ENCODE measurements at places on chromosomes 7 and 10.

GRCh38 chr7:5777932-5778331, 3.5 kb downstream of the RNF216 start:
- peak; percentile 16 for DNase-seq

- DNase-seq: no peak
Observed at GRCh38 chr7:28361551-28361950, 50.8 kb upstream of the CREB5 start.

GRCh38 chr10:15339892-15340291, 31.2 kb downstream of the FAM171A1 start:
- no peak for DNase-seq

- DNase-seq: no peak
Observed at GRCh38 chr7:5470167-5470532, 46.5 kb upstream of the TNRC18 start.

DNA sequence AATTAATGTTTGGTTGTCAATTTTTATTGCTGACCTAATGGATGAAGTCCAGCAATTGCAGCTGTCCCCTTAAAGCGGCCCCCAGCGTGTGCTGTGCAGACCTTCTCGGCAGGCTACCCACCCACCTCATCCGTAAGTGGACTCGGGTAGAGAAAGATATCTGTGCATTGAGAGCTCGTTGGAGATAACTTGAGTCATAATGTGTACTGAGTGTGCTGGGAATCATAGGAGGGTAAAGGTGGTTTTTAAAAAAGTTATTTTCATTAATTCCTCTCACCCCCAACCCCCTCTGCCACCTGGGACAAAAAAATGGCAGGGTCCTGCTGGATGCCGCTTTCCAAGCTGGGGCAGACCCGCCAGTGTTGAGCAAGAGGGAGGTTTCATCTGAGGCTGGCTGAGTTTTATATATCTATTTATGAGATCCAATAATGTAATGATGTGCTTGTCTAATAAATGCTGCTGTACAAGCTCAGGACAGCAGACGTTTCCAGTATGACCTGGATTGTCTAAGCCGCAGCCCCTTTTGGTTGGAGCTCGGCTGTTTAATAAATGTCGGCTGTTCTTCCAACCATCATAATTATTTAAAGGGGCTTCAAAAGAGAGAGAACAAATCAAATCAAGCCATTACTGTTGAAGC, 119.1 kb downstream of the NKX6-2 start:
- DNase-seq: no peak

DNA sequence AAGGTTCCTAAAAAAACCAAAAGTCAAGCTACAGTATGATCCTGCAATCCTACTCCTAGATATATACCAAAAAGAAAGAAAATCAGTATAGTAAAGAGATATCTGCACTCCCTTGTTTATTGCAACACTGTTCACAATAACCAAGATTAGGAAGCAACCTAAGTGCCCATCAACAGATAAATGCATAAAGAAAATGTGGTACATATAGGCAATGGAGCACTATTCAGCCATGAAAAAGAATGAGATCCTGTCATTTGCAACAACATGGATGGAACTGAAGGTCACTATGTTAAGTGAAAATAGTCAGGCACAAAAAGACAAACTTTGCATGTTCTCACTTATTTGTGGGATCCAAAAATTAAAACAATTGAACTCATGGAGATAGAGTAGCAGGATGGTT, 1159.5 kb upstream of the AUTS2 start:
- no peak for DNase-seq

- no peak for DNase-seq
Observed at GRCh38 chr7:748446-748845, 21.4 kb upstream of the PRKAR1B start.

GRCh38 chr10:121921238-121921931, 6.4 kb downstream of the ATE1 start:
- no peak for DNase-seq

- DNase-seq: no peak
Observed at GRCh38 chr7:132677918-132678317, 101.6 kb upstream of the PLXNA4 start.

DNA sequence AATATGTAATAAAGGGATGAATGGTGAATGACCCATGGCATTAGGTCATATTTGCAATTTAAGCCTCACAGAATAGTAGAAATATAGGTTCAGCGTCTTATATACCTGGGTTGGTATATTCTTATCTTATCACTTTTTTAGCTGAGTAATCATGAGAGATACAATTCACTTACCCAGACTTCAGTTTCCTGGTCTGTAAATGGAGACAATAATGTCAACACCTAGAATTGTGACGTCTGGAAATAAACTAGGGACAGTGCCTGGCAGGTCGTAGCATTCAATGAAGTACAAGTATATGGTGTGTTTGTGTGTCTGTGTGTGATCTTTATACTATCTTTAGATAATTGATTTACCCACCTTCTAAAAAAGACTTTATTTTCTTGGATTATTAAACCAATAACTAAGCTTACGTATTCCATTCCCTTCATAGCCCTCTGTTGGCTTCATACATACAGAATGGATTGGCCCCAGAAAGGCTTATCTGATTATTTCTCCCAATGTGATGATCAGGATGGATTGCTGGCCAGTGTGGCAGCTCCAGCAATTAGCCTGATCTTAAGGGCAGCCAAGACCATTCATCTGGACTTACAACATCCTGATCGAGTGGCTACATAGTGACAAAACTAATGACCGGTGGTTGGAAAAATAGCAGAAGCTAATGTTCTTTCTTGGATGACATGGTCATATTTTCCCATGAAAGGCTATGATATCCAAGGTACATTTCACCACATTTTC, 121.2 kb upstream of the NPVF start:
- DNase-seq: no peak

DNA sequence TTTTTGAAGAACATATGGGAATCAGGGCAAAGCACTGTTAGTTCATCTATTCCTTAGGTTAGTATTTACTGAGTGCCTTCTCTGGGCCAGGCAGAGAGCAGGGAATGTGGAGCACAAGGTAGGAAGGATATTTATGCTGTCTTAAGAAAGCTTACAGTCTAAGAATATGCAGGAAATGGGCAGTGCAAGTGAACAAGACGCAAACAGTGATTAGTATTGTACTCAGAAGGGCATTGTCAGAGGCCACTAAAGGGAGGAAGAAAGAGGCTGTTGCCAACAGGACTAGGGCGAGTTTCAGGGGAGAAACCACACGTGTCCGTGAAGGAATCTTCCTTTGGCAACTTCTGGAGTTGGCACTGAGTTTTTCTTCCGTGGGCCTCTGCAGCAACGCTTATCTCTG, 552.8 kb upstream of the COBL start:
- no peak for DNase-seq

DNA sequence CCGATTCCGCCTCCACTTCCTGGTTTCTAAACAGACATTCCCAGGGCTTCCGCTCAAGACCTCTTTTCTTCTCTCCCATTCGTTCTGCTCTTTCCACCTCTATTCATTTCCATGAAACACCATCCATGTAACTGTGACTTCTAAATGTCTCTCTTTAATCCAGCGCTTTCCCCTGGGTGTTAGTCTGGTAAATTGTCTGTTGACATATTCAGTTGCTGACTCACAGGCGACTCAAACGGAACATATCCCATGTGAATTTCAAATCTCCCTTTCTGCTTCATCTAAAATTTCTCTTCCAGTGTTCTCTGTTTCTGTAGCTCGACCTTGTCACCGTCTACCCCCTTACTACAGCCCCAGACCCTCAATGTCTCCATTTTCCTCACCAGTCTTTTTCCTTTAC, 119.1 kb downstream of the PFKFB3 start:
- no peak for DNase-seq

- DNase-seq: no peak
Observed at GRCh38 chr7:155405399-155406318, 52.3 kb upstream of the EN2 start.

DNA sequence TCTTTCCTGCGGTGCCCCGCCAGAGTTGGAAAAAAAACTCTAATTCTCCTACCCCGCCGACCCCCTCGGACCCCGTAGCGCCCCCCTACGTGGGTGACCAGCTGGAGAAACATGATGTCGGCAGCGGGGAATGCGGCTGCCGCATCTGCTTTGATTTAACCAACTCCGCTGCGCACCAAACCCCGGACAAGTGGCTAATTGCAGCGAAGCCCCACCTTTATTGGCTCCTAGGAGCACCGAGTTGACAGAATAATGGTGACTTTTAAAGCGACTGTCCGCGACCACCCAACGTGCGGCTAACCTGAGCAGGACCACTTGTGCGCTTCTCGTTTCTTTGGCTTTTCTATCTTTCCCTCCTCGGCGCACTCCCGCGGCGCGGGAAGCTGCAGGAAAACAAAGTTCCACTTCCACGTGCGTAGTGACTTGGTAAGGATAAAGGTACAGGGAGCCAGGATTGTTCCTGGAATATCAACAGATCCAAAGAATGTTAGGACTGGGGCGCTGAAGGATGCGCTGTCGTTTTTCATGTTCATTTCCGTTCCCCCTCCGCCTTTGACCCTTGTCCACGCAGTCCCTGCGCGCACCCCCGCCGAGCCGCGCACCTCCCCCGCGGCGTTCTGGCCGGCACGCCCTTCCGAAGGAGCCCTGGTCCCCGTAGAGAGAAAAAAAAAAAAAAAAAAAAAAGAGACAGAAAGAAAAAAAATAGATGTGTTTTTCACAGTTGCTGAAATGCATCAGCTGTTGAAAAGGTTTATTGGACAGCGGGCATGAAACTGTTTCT, 1.4 kb downstream of the WNT16 start:
- no peak for DNase-seq

GRCh38 chr7:52668435-52668834, 367.0 kb upstream of the POM121L12 start:
- no peak for DNase-seq

GRCh38 chr7:94252971-94253370, 141.7 kb upstream of the COL1A2 start:
- DNase-seq: no peak

- peak; percentile 70 for DNase-seq
Observed at GRCh38 chr7:66413379-66414114, 208.4 kb downstream of the TPST1 start.

GRCh38 chr7:112420236-112420861, 29.9 kb upstream of the IFRD1 start:
- no peak for DNase-seq

DNA sequence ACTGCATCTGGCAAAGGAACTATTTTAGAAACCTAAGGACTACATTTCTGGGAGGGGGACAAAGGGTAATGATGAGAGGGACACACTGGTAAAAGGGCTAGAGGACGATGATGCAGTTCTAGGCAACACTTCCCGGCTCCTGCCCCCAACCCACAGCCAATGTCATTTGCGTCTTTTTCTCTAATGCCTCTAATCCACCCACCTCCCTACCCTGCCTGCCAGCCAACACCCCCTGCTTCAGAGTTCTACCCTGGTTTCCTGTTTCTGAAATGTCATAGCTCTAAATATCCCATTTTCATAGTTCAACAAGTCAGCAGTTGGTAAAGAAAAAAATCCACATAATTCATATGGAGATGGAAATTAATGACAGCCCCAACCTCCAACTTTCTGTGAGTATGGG, 79.0 kb downstream of the KIAA1549 start:
- no peak for DNase-seq

DNA sequence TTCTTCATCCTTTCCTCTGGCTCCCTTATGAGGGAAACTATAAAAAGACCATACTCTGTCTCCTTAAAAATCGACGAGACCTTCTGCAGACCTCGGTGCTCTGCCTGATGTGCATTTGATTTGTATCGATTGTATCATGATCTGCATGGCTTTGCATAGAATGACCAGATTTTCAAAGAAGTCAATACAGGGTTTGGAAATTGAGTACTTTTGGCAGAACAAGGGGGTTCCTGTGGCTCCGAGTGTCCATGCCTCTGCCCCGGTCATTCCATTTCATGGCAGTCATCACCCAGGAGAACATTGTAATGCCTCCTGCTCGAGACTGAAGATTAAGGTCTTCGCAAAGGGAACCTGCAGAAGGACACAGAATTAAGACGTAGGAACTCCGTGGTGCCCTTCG, 685 bp downstream of the CASP2 start:
- DNase-seq: no peak

- DNase-seq: no peak
Observed at GRCh38 chr10:49359349-49360270, 36.3 kb downstream of the DRGX start.

DNA sequence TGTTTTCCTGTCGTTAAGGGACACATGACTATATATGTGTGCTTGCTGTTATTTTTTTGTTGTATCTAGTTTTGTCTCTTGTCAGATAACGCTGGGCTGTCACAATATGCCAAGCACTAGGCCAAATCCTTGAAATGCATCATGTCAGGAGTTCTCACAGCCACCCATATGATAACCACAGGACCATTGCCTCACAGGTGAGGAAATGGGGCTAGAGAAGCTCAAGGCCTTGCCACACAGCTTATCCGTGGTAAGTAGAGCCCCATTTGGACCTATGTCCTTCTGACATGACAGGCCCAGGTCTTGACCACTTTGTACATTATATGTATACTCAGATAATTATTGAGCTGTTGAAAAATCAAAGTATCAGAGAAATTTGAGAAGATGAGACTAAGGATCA, 42.0 kb upstream of the TARP start:
- no peak for DNase-seq

GRCh38 chr10:124116771-124117510, 23.5 kb upstream of the CHST15 start:
- no peak for DNase-seq

DNA sequence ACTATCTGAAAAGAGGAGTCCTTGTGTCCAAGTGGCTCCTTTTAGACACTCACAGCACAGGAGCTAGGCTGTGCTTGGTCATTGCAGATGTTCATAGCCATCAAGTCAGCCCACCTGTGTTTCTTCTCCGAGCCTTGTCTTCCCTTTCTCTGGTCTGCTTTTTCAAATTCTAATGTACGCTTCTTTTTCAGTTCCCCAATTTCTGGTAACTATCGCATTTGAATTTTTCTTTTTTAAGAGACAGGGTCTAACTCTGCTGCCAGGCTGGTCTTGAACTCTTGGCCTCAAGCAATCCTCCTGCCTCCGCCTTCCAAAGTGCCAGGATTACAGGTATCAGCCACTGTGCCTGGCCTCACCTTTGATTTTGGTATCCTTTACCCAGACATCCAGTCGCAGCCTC, 18.9 kb downstream of the APBB1IP start:
- DNase-seq: no peak

DNA sequence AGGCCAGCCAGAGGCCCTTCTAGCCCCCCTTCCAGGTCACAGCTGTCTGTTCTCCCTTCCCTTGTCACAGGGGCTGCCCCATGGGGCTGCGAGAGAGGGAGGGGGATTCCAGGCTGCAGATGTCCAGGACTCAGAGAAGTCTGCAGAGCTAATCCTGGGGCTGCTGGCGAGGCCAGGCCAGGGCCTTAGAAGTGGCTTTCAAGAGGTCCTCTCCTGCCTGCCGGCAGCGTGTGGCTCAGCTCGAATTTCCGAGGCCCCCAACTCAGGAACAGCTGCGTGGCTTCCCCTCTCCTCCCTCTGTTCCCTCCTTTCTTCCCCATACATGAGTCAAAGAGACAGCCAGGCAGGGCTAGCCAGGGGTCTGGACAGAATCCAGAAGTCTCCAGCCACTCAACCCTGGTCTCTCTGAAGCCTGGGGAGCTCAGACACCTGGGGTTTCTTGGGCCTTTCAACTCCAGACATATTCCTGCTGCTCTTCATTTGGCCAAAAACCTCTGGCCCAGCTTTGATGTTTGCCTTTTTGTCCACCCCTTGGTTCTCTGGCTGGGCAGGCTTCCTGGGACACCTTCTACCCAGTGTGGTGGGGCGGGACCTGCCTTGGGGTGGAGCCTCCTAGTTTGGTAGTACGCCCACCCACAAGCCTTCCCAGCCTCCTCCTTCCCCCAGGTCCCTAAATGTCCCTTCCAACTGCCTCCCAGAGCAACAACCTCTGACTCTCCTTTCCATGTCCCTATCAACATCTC, 21.8 kb upstream of the EIF5AL1 start:
- DNase-seq: no peak
